CD4-positive, alpha-beta T cell treated with Interleukin-2 at 100 ng/mL for 4 hours (primary cell): ENCODE measurements at places on chromosomes 7 and 10.
A peak's percentile ranks its signal among the peaks of the same experiment; 100 is the strongest.

DNA sequence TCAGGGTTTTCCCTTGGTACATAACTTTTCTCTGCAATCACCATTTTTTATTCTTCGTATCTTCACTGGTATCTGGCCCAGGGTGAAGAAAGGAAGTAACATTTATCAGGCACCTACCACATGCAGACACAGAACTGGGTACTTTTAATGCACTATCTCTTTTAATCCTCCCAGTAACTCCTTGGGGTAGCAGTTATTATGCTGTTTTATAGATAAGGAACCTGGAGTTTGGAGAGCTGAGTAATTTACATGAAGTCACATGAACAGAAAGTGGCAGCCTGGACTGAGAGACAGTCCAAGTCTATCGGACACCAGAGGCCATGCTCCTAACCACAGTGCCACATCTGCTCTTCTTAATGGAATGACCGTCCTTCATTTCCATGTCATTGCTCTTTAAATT is 117.1 kb upstream of the PODXL start:
- no peak for DNase-seq

GRCh38 chr10:130866857-130867256 is 444.7 kb downstream of the TCERG1L start:
- no peak for DNase-seq

GRCh38 chr10:118900617-118901016 is 128.9 kb upstream of the NANOS1 start:
- no peak for DNase-seq

DNA sequence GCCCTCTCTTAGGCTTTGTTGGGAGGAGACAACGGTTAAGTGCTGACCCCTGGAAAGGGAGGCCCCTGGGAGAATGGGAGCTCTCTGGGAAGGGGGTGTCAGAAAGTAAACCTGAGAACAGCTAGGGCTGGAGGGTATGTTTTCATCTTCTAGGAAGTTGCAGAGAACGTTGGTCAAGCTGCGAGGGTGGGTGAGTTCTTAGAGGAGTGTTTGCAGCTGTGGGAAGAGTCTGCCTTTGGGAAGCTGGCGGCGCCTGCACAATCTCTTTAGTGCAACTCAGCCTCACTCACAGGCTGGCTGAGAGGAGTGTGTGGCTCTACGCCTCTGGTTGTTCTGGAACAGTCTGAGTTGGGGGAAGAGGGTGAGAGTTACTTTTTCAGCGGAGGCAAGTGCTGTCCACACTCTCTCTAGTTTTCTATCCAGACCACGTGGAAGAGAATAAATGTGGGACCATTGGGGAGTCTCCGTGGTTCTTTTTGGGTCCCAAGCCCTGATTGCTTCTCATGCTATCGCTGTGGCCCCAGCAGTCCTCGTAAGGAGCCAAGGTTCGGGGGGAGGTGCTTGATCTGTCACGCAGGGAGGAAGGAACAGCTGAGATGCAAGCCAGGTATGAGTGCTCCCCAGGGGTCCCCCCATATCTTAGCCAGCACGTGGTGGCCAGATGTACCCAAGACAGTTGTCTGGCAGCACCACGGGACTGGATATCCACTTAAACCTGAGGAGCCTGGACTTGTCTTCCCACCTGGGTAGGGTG is 237.2 kb downstream of the BUB3 start:
- no peak for DNase-seq

- DNase-seq: no peak
Observed at GRCh38 chr7:2501947-2502646, 17.5 kb upstream of the LFNG start.

GRCh38 chr10:116216676-116217075 is 56.3 kb downstream of the GFRA1 start:
- DNase-seq: no peak

- no peak for DNase-seq
Observed at GRCh38 chr10:98619446-98619845, 172.7 kb upstream of the HPS1 start.

GRCh38 chr7:76003351-76003750 is 9.0 kb upstream of the TMEM120A start:
- no peak for DNase-seq

GRCh38 chr10:104683567-104683966 is 42.5 kb downstream of the SORCS3 start:
- no peak for DNase-seq

- DNase-seq: no peak
Observed at GRCh38 chr10:98047009-98047741, 16.8 kb upstream of the CRTAC1 start.

DNA sequence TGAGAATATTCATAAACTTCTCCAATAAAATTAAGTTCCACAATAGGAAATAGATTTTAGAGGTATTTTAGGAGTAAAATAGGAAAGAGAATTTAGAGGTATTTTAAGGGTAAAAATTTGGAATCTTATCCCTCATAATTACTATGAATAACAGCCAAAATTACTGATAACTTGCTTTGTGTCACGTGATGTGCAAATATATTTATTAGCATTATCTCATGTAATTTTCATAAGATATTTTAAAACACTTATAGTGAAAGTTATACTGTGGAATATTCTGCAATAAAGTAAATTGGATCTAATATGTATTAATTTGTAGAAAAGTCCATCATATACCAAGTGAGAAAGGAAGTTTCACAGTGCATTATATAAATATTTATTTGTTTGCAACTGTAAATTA is 64.2 kb upstream of the VWDE start:
- DNase-seq: no peak

DNA sequence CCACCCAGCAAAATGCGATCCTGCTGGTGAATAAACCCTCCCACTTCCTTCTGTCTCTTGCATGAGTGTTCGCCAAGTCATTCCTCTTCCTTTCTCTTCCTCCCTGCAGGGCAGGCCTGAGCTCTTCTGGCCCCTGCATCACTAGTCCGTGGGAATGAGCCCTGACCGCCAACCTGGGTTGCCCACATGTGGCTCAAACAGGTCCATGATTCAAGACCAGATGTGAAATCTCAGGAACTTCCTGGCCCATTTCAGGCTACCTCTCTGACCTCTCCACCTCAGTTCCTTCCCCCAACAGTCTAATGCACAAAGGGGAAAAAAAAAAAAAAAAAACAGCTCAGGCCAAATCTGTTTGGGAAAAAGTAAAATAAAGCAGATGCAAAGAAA is 5.4 kb upstream of the YWHAG start:
- no peak for DNase-seq

DNA sequence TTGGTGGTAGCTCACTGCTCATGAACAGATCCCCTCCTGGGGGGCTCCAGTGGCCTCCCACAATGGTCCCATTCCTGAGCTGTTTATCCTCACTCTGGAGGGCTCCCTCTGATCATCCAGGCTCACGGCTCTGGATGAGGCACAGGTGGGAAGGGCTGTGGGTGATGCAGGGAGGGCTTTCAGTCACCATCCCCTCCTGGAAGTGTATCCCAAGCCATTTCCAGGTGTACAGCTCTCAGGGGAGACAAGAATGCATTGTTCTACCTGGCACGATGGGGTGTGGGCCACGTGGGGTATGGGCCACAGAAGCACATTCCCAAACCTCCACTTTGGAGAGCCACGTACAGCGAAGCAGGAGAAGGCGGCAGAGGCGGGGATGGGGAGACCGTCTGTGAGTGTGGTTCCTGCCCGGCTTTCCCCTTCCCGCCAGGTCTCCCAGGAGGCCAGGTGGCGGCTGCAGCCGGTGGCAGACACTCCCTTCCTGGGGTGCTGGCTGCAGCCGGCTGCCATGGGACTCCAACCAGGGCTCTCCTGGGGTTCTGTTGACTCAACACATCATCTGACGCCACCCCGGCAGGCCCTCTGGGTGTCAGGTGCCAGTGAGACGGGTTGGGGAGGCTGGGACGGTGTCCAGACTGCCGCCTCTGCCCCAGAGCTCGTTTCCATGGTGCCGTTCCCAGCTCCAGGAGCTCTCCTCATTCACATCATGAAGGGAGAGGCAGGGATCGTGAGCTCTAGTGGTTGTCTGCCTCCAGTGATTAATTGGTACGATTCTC is 169.7 kb upstream of the RHEB start:
- no peak for DNase-seq

- no peak for DNase-seq
Observed at GRCh38 chr7:34454381-34454780, 203.6 kb upstream of the NPSR1 start.

DNA sequence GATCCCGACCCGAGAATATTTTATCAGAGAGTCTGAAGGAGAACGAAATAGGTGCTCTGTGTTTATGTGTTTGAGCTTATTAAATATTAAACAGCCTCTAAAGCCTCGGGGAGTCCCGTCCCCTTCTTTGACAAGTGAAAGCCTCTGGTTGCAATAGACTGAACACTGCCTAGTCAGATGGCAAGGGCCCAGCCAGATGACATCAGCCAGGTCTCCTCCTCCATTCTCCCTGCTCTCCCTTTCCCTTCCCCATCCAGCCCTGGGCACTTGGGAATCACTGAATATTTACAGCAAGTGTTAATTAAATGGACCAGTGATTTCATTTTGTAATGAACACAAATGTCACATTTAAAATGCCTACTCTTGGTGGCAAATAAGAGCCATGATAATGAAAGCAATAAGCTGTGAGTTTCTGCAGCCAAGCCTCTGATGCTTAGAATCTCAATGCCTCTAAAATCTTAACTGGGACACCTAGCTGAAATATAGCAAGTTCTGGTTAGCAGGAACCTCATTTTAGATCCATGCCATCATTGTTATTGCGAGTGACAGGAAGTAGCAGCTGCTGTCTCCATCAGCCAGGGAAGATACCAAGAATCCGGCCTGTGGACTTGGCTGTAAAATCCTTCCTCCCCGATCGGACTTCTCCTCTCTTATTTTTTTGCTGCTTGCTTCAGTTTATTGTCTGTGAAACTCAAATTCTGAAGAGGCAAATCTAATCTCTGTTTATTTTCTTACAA is 202.1 kb downstream of the PRPF18 start:
- DNase-seq: peak; percentile 14

- no peak for DNase-seq
Observed at GRCh38 chr7:129667551-129667950, 56.0 kb downstream of the NRF1 start.

DNA sequence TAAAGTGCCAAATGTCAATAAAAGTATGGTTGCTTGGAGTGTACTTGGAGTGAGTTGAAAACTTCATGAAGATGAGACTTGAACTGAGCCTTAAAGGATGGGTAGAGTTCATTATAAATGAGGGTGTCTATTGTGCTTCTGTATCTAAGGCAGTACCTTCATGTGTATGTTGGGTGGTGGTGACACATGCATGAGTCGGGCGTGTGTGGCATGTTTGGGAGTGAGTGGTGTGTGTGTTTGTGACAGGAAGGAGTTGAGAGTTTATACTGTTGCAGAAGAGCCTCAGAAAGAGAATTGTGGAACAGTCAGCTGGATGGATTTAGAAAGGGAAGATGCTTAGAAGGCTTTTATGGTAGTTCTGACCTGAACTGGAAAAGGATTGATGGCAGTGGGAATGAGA is 6.0 kb upstream of the ZRANB1 start:
- peak; percentile 10 for DNase-seq

DNA sequence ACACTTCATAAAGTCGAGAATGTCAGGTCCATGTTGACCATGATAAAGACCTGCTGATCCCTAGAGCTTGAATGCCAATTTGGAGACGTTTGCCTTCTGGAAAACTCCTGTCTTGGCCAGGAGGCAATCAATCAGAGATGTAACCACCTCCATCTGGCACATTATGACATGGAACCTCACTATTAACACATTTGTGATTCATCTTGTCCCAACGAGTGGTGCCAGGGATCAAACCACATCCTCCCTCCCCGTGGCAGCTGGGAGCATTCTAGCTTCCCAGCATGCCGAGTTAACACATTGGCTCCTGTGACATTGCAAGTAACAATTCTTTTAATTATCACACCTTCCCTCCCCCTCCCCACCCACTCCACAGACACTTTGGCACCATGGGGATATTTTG is 84.0 kb upstream of the PPP1R17 start:
- no peak for DNase-seq

DNA sequence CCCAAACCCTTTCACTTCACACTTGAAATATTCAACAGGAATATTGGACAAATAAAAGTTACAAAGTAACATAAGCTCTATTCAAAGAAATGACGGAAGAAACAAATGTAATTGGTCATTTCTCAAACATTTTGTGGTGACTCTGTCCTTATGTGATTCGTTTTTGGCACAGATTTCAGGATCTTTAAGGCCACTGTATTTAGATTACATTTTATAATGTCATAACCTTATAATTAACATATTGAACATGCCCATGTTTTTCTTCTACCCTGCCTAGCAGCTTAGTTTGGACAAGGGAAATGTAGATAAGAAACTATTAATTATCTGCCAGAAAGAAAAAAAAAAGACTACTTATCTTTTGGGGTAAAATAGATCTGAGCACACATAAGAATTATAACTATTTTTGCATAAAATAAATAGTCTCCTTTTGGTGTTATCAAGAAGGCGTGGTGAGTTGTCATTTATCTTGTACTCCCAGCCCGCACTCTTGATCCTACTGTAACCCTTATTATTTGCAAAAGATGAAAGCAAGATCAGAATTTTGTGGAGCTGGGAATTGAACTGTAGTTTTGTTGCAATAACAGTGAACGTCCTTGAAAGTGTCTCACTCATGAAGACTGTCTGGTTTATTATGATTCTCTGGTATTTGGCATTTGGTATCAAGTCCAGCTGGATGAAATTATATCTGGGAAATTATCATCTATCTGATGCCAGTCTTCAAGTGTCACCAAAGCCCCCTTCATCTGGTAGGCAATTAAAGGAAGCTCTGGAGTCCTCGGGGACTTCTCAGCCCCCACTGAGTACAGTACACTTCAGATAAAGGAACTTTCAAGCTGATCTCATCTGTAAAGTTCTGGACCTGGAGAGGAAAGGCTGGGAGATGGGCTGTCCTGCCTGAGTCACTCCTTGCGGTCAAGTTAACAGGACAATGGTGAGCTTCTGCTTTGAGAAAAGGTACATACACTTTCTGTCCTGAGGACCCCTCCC is 175.7 kb upstream of the INHBA start:
- DNase-seq: no peak

DNA sequence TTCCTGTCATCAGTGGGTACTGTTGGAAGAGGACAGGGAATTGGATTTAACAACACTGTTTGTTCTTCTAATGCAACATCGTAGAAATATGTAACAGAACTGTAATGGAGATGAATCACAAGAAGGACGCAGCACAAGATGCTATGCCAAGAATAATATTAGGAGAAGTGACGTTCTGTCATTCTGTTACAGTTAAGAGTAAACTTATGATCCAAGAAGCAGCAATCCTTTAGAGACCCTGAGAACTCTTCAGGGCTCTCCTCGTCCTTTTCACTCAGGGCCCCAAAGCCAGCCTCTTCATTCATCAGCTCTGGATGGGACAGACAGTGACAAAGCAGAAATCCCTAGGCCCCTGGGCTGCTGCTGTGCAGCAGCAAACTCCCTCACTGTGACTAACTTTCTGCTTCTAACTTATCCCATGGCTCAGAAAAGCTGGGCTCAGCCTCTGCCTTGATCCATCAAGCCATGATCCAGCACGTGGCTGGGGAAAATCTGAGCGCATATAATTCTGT is 8.7 kb upstream of the IL6 start:
- DNase-seq: no peak

- DNase-seq: no peak
Observed at GRCh38 chr7:128931965-128932861, 5.5 kb upstream of the IRF5 start.
